NCI-H774 (cell line): ENCODE measurements at places on chromosomes 7 and 10.
A peak's percentile ranks its signal among the peaks of the same experiment; 100 is the strongest.

GRCh38 chr10:131169146-131169545, 142.4 kb downstream of the TCERG1L start:
- DNase-seq: no peak

DNA sequence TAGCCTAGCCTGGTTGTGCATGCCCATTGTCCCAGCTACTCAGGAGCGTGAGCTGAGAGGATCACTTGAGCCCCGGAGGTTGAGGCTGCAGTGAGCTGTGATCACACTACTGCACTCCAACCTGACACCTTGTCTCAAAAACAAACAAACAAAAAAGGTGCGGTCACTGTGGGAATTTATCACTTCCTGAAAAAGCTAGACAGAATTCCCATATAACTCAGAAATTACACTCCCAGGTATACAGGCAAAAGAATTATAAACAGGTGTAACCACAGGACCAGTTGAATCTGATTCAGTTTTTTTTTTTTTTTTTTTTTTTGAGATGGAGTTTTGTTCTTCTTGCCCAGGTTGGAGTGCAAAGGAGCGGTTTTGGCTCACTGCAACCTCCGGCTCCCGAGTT, 3.2 kb upstream of the OGDH start:
- no peak for DNase-seq

GRCh38 chr7:31981874-31982390, 88.3 kb downstream of the PDE1C start:
- DNase-seq: no peak

DNA sequence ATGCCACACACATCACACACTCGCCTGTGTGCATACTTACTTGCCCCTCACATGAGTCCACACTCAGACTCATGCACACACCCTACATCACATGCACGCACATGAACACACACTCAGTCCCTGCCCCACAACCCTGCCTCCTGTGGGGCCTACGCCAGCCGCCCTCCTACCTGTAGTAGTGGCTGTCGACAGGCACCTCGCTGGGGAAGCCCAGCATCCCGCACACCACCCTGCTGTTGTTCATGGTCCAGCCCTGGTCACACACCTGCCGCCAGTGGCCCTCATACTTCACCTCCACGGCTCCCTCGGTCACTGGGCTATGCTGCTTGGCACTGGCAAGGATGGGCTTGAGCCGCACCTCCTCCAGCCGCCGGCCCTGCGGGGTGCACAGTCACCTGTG, 7.2 kb downstream of the LOXL4 start:
- no peak for DNase-seq

DNA sequence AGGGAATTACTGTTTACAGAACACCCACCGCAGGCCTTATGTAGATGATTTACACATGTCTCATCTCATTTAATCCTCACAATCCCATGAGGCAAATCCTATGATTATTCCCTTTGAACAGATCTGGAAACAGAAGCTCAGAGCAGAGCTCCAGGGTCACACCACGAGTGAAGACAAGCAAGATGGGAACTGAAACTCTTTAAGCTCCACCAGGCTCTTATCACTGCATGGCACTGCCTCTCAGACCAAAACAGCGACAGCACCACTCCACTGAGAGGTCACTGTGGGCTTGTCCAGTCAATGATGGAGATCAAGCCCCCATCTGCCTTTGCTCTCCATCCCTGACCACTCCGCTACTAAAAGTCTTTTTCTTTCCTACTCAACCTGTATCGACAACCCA, 5.9 kb downstream of the GRID1 start:
- DNase-seq: no peak

- DNase-seq: no peak
Observed at GRCh38 chr10:49350846-49351532, 44.9 kb downstream of the DRGX start.

DNA sequence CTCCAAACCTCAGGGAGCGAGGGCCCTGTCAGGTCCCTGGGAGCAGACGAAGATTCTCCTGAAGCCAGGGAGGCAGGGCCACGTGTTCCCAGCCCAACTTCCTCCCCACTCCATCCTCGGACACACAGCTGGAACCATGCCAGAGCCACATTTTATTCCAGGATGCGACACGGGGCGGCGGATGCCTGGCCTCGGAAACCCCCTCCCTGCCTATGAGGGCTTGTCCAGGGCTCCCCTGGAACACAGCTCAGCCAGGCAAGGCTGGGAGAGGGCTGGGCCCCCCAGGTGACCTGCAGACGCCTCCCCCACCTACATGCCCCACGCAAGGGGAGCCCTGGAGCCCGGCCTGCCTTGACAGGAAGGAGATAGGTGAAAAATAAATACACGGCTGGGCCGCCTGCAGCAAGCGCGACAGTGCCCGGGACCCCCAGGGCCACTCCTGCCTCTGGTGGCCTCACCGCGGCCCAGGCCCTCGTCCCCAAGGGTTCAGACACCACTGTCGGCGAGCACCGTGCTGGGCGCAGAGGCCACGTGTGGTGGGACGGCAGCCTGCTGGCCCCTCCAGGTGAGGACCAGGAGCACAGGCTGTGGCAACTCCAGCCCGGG, 21.5 kb downstream of the GET4 start:
- no peak for DNase-seq

- DNase-seq: no peak
Observed at GRCh38 chr10:84542522-84543490, 214.4 kb downstream of the CCSER2 start.

DNA sequence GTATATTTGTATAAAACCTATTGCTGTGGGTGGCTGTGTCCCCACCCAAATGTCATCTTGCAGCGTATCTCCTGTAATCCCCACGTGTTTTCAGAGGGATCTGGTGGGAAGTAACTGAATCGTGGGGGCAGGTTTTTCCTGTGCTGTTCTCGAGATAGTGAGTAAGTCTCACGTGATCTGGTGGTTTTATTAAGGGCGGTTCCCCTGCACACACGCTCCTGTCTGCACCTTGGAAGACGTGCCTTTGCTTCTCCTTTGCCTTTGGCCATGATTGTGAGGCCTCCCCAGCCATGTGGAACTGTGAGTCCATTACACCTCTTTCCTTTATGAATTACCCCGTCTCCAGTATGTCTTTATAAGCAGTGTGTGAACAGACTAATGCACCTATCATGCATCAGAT, 97.6 kb downstream of the DYNC2I1 start:
- DNase-seq: no peak

DNA sequence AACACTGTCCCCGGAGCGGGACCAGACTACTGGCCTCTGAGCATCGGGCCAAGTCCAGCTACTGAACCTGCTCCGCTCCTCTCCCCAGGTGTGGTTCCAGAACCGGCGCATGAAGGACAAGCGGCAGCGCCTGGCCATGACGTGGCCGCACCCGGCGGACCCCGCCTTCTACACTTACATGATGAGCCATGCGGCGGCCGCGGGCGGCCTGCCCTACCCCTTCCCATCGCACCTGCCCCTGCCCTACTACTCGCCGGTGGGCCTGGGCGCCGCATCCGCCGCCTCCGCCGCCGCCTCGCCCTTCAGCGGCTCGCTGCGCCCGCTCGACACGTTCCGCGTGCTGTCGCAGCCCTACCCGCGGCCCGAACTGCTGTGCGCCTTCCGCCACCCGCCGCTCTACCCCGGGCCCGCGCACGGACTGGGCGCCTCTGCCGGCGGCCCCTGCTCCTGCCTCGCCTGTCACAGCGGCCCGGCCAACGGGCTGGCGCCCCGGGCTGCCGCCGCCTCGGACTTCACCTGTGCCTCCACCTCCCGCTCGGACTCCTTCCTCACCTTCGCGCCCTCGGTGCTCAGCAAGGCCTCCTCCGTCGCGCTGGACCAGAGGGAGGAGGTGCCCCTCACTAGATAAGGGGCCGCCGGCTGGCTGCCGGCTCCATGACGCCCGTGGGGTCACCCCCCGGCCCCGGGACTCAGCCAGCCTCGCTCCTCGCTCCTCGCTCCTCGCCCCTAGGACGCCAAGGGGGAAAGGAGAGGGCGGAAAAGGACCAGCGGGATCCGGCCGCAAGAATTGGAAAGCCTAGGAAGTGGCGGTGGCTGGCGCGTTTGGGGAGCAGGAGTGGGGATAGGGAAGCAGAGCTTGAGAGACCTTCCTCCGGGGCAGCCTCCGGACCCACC, 3.4 kb downstream of the EVX1 start:
- DNase-seq: no peak

- peak; percentile 55 for DNase-seq
Observed at GRCh38 chr7:27160546-27161213, 4.2 kb upstream of the HOXA7 start.

DNA sequence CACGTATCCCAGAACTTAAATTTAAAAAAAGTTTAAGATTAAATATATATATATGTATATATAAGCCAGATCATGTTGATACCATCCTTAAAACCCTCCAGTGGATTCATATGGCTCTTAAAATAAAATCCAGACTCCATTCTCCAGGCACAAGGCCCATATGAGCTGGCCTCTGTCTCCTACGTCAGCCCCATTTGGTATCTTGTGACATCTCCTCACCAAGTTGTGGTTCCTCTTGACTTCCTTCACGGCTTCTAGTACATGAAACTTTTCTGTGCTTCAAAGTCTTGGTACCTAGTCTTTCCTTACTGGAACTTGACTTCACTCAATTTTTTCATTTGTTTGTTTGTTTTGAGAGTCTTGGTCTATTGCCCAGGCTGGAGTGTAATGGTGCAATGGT, 61.3 kb downstream of the PRLHR start:
- no peak for DNase-seq
